ENCODE measurements at places on chromosomes 5 and 9.

DNA sequence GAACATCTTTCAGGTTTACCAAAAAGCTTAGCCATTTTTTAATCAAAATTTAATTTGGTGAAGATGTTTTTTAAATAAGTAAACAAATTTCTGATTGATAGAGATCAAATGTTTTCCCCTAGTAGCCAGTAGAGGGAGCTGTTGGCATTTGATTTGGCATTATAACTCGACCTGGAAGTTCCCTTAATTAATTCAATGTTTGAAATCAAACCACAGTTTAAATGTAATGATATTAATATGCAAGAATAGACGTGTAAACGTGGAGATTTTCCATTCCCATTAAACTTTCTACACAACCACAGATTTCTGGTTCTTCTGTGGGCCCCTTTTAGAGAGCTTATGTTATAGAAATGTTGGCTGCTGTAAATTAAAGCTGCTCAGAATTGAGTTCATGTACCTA, 148.1 kb upstream of the MPDZ start:
- DNase-seq = peak; percentile 65

- no peak for DNase-seq
Measured at GRCh38 chr5:135238622-135239452, 160.2 kb downstream of the MACROH2A1 start.

- no peak for DNase-seq
Measured at GRCh38 chr9:26523577-26523976, 369.0 kb downstream of the CAAP1 start.

GRCh38 chr5:102018690-102019089, 277.4 kb downstream of the SLCO4C1 start:
- no peak for DNase-seq

GRCh38 chr5:51378448-51379330, 4.6 kb upstream of the ISL1 start:
- DNase-seq = no peak

DNA sequence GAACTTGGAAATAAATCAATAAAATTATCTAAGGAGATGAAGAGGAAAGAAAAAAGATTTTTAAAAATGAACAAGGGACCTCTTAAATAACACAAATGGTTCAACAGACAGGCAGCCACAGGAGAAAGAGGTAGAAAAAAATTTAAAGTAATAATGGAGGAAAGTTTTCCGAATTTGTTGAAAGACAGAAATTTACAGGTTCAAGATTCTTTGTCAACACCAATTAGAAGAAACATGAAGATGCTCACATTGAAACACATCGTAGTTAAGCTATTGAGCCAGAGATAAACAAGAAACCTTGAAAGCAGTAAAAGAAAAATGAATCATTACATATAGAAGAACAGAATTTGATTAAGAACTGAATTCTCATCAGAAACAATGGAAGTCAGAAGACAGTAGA, 68.7 kb upstream of the OSMR start:
- no peak for DNase-seq

DNA sequence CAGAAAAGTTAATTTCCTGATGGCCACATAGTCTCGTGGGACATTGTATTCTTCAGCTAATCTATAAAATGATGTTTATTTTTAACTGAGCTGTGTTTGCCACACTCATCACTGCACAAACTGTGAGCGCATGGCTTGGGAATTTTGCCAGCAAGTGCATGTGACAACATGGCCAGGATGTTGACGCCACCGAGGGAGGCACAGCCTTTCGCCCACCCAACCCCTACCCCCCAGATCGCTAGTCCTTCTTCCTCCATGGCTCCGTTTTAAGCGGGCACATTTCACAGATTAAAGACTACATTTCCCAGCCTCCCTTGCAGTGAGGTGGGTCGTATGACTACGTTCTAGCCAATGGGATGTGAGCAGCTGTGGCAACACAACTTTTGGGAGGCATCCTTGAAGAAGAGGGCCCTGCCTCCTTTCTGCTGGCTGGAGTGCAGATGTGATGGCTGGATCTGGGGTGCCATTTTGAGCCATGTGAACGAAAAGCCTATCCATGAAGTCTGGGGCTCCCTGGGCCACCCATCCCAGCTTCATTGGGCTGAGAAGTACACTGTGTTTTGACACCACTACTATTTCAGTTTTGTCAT, 7.9 kb downstream of the NRARP start:
- peak; percentile 79 for DNase-seq

- DNase-seq = no peak
Measured at GRCh38 chr9:115492869-115493268, 374.9 kb upstream of the TNC start.

DNA sequence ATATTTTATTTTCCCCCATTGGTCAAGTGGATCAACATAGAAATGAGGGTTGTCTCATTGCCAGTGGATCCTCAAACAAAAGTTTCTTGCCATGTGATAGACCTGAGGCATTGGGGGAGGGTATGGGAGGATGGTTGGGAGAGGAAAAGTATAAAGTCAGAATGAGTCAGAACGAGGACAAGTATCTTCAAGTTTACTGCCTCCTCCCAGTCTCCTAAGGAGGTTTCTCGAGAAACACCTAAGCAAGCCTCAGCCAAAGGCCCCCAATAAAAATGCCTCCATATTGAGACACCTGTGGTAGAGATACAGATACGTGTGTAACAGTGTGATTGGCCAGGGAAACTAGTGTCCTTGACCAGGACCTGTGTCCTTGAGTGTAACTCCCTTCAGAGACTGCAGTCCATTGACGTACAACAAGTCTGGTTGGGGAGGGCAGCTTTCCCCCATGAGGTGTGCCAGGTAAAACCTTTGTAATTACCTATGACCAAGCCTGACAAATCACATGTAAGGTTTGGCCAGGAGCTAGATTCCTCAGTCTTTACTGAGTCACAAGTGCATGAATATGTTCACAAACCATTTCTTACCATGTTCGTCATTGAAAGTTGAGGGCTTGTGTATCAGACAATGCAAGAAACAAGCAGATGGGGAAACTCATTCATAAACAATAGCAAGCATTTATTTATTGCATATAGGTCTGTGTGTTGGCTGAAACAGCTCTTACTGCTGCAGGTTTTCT, 198.6 kb upstream of the SH3GL2 start:
- DNase-seq = no peak

DNA sequence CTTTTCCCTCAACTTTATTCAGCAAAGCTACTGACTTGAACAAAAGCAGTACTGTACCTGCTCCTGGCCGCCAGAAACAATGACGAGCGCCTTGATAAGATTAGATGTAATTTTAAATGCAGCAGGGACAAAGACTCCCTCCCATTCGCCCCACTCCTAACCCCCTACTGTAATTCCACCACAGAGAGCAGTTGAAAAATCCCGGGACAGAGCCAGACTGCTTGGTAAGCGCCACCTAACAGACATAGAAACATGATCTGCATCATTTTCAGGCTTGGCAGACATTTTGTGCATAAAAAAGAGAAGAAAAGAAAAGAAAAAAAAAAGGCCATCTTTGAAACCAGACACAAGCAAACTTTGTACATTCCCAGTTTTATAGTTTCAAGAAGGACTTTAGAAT, 81.9 kb downstream of the ISL1 start:
- DNase-seq = no peak

DNA sequence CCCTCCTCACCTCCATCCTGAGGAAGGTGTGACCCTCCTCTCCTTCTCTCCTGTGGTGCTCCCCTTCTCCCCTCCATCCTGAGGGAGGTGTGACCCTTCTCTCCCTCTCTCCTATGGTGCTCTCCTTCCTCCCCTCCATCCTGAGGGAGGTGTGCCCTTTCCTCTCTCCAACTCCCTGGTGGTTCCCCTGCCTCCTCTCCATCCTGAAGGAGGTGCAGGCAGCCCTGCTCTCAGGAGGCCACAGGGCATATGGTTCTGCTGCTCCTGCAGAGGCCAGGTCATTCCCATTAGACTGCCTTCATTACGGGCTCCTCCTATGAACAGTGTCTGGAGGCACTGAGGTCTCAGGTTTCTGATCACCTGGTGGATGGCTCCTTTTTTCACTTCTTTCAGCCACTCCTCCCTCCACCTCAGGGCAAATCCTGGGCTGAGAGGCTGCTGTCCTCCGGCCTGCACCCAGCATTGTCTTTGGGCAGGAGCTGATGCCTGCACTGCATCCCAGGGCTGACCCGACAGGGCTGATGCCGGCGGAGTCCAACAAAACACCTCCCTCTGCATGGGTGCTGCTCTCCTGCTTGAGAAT, 197.1 kb downstream of the MED10 start:
- DNase-seq = no peak

GRCh38 chr9:122031157-122031556, 62.0 kb downstream of the TTLL11 start:
- DNase-seq = no peak

DNA sequence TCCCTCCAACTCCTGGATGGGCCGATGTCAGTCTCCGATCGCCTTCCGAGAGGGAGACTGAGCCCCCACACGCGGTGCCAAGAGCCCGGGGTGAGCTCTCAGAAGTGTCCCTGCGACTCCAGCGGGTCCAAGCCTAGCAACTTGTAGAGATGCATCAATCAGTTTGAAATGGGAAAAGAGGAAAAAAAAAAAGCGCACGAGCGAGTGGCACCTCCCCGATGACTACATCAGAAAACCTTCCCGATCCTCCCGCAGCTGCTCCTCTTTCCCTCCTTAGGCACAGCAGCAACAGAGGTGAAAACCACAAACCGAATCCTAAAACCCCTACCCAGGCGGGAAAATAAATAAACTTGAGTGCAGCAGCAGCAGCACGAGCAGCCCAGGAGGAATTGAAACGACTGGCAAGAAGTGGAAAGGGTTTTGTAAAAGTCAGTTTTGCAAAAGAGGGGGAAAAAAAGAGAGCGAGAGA, 1.0 kb upstream of the EFNA5 start:
- DNase-seq = peak; percentile 70

DNA sequence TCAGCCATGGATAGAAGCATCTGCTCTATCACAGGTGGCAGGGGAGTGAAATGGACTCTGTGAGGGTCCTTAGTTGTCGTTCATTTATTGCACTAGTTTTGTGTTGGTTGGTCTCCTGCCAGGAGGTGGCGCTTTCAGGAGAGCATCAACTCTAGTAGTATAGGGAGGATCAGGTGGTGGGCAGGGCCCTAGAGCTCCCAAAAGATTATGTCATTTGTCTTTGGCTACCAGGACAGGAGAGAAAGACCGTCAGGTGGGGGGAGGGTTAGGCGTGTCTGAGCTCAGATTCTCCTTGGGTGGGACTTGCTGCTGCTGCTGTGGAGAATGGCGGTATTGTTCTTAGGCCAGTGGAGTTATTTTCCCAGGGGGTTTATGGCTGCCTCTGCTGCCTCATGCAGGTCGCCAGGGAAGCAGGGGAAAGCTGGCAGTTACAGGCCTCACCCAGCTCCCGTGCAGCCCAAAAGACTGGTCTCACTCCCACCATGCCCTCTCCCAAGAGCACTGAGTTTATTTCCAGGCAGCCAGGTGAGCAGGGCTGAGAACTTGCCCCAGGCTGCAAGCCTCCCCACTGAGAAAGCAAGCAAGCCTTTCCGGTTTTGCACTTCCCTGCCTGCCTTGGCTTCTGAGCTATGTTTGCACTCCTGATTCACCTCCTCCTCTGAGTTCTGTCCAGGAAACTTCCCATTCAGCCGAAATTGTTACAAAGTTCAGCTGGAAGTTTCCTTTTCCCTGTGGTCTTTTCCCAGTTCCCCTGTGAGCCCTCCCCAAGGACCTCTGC, 317.3 kb downstream of the TAF11L14 start:
- DNase-seq = no peak

GRCh38 chr9:89801742-89802670, 197.2 kb downstream of the GADD45G start:
- no peak for DNase-seq

- DNase-seq = no peak
Measured at GRCh38 chr9:2874001-2874750, 30.3 kb upstream of the PUM3 start.

- DNase-seq = no peak
Measured at GRCh38 chr5:163880302-163880701, 374.9 kb downstream of the MAT2B start.

GRCh38 chr5:109942646-109943045, 252.9 kb downstream of the MAN2A1 start:
- no peak for DNase-seq

- DNase-seq = no peak
Measured at GRCh38 chr9:109974143-109974917, 194.3 kb downstream of the PALM2AKAP2 start.

- DNase-seq = peak; percentile 61
Measured at GRCh38 chr5:9207817-9208418, 338.0 kb downstream of the SEMA5A start.

DNA sequence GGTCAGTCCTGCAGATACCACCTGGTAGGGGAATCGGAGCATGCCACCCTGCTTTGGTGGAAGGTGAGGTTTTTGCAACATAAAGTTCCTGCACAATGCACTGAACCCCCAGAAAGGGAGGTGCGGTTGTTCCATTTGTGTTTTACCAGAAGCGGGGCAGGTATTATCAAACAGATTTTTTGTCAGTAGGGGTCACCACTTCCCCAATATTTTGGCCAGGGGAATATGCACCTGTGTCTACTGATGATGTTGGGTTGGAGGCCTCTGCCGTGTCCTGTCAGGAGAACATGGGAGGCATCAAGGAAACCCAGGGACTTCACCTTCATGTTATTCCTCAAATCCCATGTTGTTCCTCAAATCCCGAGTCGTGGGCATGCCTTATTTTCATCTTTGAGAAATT, 438.7 kb downstream of the NTRK2 start:
- no peak for DNase-seq

- no peak for DNase-seq
Measured at GRCh38 chr9:69834591-69835184, 14.1 kb downstream of the CFAP95 start.

- DNase-seq = peak; percentile 70
Measured at GRCh38 chr5:126961702-126962101, 68.7 kb downstream of the MARCHF3 start.

DNA sequence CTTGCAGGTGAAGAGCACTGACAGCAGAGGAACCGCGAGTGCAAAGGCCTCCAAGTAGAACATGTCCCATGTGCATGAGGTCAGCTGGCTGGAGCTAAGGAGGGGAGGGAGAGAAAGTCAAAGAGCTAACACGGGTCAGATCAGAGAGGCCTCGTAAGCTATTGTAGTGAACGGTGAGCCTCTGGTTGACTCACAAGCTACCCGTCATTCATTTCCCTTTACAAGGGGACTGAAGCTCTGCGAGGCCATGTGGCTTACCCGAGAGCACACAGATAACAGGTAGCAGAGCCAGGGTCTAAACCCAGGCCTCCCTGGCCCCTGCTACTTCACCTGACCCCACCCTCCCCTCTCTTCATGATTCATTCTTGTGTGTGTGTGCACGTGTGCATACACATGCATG, 152.7 kb upstream of the ADRA1B start:
- no peak for DNase-seq

GRCh38 chr5:148830211-148830610, 3.8 kb downstream of the ADRB2 start:
- no peak for DNase-seq
